Type B pancreatic cell (in vitro differentiated cells): ENCODE measurements at places on chromosomes 1 and 21. TPM values are rescaled to one million over a fixed set of nuclear protein-coding genes. Genes with fewer than 3 reads are reported as not detected.

Gene CD160
- not detected in 2 replicates for total RNA-seq

Gene RGS18
- total RNA-seq = 0.21 TPM in 1 of 2 replicates, not detected in the other

Gene OR2T5
- total RNA-seq = not detected in 2 replicates

Gene HSD3B2
- 1.2 and 6.1 TPM in 2 replicates for total RNA-seq

Gene THRAP3
- 122 and 135 TPM in 2 replicates for total RNA-seq

Gene KIF17
- total RNA-seq = 0.69 and 2.1 TPM in 2 replicates

Gene SERBP1
- total RNA-seq = 252 and 277 TPM in 2 replicates

Gene MIXL1
- total RNA-seq = 0.14 and 0.63 TPM in 2 replicates

Gene CFAP107
- 1.4 and 2.7 TPM in 2 replicates for total RNA-seq

Gene TRPM2
- 0.05 and 0.07 TPM in 2 replicates for total RNA-seq

Gene CYP4A11
- total RNA-seq = not detected in 2 replicates

Gene TOMM20
- 113 and 119 TPM in 2 replicates for total RNA-seq

Gene C1orf185
- not detected in 2 replicates for total RNA-seq

Gene FASLG
- not detected in 2 replicates for total RNA-seq

Gene INSRR
- 1.7 TPM in 1 of 2 replicates, not detected in the other for total RNA-seq

Gene CYP2J2
- total RNA-seq = 1.5 and 1.8 TPM in 2 replicates

Gene NUDT4B
- total RNA-seq = 1.3 TPM in 1 of 2 replicates, not detected in the other

Gene ALDH4A1
- 25.6 and 26.7 TPM in 2 replicates for total RNA-seq

Gene AGO4
- total RNA-seq = 15.9 and 21.4 TPM in 2 replicates

Gene SPAG17
- total RNA-seq = 1.3 and 5.6 TPM in 2 replicates

Gene NEK7
- total RNA-seq = 35.1 and 42.5 TPM in 2 replicates

Gene PLA2G2C
- not detected in 2 replicates for total RNA-seq

Gene SLC9C2
- 0.60 TPM in 1 of 2 replicates, not detected in the other for total RNA-seq

Gene MMP23B
- total RNA-seq = 2.2 and 6.8 TPM in 2 replicates

Gene CERS2
- total RNA-seq = 129 and 181 TPM in 2 replicates

Gene OR2L8
- not detected in 2 replicates for total RNA-seq

Gene AIRE
- total RNA-seq = 0.12 TPM in 1 of 2 replicates, not detected in the other

Gene FAM76A
- 12.3 and 14.2 TPM in 2 replicates for total RNA-seq

Gene MIER1
- total RNA-seq = 25.6 and 27.8 TPM in 2 replicates

Gene NTRK1
- total RNA-seq = 0.12 and 6.6 TPM in 2 replicates

Gene LCE2C
- total RNA-seq = not detected in 2 replicates

Gene SYPL2
- 0.33 and 0.58 TPM in 2 replicates for total RNA-seq

Gene RIPK4
- 13.7 and 30.3 TPM in 2 replicates for total RNA-seq

Gene CELA2B
- total RNA-seq = not detected in 2 replicates

Gene SH2D1B
- not detected in 2 replicates for total RNA-seq

Gene DCST1
- total RNA-seq = not detected in 2 replicates

Gene DNAJC11
- 65.2 and 70.3 TPM in 2 replicates for total RNA-seq

Gene S100A7A
- total RNA-seq = not detected in 2 replicates

Gene ARHGEF16
- 16.1 and 28.9 TPM in 2 replicates for total RNA-seq
